ENCODE measurements at places on chromosomes 5 and 9.

DNA sequence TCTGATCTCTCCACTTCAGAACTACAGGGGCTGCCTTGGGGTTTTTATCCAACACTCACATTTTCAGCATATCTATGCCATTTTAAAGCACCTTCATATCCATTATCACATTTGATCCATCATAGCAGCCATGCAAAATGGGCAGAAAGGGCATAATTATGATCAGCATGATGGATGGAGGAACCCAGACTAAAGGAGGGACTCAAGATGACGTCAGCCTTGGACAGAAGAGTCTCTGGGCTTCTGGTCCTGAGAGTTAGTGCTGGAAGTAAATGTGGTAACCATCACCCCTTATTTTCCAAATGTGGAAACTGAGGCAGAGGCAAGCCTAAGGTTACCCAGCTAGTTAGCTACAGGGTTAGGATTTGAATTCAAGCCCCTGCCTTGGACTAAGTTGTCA is 273.1 kb downstream of the DRD1 start:
- DNase-seq, result no peak

DNA sequence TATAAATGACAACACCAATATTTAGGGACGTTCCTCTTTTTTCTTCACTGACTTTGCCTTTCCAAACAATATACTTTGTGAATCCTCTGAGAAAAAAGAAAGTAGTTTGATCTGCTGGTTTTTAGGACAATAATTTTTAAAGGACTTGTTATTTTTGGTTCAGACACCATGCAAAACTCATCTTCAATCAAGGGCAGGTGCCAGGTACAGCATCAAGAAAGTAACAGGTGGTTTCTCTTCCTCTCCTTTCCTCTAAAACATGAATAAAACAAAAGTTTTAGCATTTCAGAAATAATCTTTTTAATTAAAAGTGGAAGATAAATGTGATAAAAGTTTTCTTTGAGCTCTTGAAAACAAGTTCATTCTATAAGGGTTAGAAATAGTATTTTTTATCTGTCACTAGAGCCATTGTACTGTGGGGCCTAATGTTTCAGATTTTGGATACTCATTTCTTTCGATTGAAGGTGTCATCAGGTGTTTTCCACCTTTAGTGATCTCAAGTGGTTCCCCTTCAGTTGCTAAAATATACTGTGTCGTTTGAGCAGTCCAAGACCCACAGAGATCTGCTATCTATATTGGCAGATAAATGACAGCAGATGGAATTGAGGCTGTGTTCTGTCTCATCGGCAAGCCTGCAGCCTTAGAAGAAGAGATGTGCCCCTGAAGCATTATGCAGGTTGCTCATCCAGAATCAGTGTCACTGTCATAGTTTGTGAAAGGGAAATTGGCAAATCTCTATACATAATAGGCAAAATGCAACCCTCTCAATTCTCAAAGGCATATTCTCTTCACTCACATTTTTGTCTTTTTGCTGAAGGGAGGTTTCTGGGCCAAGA is 499.7 kb downstream of the PDE4D start:
- DNase-seq, result no peak

- DNase-seq, result no peak
These were observed 70.5 kb downstream of the MED27 start for GRCh38 chr9:132008855-132009812.

- DNase-seq, result no peak
These were observed 471.9 kb upstream of the RGMB start for GRCh38 chr5:98301547-98301946.

DNA sequence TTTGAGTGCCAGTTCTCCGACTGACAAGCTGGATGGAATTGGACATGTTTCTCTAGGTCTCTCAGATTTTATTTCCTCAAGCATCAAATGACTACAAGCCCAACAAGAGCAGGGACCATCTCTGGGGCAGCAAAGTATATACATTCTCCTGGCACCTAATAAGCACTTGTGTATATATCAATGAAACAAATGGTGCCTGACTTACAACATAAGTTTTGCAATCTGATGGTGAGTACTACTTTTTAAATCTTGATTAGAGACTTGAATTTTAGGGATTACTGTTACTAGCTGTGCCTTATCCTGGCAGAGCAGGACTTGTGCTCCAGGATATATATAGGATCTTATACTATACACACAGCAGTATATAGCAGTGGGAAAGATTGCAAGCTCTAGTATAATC is 8.8 kb upstream of the ABLIM3 start:
- no peak for DNase-seq

Data from PC-9 (cell line).